ENCODE measurements at places on chromosomes 7 and 10.

DNA sequence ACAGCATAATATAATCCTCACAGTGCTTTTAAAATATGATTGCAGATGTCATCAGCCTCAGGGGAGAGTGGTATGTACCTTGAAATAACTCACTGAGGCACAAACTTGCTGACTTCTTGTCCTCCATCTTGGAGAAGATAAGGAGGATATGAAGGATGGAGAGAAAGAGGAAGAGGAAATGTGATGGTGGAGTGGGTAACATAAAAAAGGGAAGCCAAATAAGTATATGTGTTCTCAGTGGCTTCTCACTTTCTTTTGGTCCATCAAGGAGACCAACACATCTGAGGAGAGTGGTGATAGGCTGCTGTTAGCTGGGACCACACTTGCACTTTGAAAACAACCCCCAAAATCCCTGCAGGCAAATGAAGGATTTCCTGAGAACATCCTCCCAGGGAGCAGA is 21.6 kb upstream of the ZNF37A start:
- no peak for DNase-seq

DNA sequence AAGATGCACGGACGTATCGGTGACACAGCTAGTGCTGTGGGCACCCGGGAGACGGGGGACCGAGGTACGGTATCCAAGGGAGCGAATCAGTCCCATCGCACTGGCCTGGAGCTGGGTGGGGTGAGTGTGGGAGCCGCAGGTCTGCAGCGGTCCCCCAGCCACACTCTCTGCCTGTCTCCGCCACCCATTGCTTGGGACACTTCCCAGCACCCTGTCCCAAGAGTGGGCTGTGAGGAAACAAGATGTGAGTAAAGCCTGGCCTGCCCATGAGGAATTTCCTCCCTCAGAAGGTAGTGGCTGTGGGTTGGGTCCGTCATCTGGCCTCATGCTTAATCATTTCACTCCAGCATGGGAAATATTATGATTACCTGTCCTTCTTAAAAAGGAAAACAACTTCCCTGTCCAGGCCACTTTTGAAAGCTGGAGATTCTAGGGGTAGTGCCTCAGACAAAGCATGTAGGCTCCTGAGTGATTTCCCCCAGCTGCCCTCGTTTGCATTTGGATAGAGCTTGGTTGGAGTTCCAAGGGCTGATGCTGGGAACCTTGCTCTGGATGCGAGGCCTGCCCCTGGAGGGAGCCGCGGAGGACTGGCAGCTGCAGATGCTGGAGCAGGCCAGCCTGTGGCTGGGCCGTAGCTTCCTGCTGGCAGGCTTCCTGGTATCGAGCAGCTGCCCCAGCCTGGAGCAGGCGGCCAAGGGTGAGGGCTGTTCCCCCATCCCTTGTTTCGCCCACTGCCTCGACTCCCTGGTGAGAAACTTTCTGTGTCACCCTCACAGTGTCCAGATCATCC is 6.2 kb upstream of the ACTR3C start:
- no peak for DNase-seq

- DNase-seq, result no peak
Measured at GRCh38 chr7:44703921-44704320, 44.7 kb upstream of the ZMIZ2 start.

DNA sequence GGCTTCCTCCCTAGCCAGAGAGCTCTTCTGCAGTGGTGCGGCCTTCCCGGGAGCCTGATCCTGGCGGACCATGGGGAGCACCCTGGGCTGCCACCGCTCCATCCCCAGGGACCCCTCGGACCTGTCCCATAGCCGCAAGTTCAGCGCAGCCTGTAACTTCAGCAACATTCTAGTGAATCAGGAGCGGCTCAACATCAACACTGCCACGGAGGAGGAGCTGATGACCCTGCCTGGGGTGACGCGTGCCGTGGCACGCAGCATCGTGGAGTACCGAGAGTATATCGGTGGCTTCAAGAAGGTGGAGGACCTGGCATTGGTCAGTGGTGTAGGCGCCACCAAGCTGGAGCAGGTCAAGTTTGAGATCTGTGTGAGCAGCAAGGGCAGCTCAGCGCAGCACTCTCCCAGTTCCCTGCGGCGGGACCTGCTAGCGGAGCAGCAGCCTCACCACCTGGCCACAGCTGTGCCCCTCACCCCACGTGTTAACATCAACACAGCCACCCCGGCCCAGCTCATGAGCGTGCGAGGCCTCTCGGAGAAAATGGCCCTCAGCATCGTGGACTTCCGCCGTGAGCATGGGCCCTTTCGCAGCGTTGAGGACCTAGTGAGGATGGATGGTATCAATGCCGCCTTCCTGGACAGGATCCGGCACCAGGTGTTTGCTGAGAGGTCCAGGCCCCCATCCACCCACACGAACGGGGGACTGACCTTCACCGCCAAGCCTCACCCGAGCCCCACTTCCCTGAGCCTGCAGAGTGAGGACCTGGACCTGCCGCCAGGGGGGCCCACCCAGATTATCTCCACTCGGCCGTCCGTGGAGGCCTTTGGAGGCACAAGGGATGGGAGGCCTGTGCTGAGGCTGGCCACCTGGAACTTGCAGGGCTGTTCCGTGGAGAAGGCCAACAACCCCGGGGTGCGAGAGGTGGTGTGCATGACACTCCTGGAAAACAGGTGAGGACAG is 1.5 kb downstream of the EEPD1 start:
- DNase-seq, result no peak

DNA sequence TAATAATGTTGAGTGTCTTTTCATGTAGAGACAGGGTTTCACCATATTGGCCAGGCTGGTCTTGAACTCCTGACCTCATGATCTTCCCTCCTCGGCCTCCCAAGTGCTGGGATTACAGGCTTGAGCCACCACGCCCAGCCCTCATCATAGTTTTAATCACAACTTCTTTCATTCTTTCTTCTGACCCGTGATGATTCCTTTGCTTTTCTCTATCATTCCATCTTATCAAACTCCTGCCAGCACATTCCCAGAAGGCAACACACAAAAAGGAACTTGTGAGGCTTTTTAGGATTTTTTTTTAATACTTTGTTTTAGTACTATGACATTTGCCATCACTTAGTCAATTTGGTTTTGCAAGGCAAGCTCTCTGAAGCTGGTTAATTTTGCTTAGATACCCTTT is 77.5 kb upstream of the MEOX2 start:
- DNase-seq, result no peak

DNA sequence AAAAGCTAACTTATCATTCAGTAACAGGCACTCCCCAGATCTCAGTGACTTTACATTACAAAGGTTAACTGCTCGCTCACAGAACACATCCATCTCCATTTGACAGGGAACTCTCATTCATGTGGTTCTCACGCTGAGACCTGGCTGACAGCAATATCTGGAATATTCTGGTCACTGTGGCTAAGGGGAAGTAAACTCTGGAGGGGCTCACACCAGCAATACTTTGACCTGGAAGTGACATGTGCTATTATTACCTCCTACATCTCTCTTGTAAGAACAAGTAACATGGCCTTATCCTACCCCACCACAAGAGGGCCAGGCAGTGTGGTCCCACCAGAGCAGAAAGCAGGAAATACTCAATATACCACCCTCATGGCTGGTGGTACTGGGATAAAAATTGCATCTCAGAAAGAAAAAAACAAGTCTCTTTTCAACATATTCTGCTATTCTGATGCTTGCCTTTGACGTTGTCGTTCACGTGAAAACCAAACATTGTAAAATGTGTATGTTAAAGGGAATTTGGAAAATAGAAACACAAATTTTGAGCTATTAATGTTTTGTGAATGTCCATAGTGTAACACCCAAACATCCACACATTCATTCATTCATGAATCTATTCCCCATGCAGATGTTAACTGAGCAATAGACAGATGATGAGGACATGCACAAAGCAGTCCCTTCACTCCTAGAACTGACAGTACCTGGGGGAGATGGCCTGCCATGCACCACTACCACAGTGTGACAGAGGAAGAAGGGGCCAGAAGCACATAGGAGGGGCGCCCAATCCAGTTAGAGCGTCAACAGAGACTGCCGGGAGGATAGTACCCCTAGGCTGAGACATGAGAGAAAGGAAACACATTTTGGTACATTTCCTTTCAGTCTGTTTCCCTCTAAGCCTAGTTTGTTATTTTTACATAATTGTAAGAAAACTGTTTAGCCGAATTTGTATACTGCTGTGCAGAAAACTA is 166.0 kb upstream of the SP4 start:
- DNase-seq, result no peak

- DNase-seq, result no peak
Measured at GRCh38 chr10:132219486-132219885, 32.7 kb downstream of the DPYSL4 start.

DNA sequence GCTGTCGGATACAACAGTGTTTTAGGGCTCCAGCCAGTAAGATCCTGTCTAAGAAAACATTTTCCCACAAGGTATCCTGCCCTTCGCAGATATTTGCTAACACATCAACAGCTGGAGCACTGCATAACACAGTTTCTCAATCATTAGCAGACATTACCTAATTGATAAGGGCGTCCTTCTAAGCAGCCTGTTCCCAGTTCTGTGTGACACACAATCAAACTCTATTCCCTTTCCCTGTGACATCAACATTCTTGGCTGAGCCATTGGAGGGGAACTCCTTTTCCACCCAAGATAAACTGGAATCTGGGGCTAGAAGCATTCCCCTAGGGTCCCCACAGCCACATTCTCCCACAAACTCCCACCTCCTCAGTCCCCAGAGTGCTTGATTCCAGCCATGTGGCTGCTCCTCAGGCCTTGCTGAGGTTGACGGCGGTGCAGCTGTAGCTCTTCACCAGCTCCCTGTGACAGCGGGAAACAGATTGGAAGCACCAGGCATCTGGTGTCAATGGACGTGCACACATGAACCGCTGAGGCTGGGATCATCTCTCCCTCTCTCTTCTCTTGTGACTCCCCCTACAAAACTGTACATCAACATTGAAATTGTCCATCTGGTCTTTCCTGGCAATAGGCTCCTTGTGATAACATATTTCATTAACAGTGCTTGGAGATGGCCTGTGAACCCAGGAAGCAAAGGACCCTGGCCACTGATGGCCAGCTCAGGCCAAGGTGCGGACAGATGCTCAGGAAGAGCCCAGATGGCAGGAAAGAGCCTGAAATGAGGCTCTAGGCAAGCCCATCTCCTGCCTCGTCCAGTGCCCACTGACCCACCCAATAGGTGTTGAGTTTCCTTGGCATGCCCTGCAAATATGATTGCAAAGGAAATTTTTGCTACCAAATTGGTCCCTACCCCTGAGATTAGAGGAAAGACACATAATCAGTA is 131.1 kb upstream of the TBX20 start:
- no peak for DNase-seq

GRCh38 chr7:138245682-138246081 is 169.4 kb downstream of the AKR1D1 start:
- DNase-seq, result no peak

DNA sequence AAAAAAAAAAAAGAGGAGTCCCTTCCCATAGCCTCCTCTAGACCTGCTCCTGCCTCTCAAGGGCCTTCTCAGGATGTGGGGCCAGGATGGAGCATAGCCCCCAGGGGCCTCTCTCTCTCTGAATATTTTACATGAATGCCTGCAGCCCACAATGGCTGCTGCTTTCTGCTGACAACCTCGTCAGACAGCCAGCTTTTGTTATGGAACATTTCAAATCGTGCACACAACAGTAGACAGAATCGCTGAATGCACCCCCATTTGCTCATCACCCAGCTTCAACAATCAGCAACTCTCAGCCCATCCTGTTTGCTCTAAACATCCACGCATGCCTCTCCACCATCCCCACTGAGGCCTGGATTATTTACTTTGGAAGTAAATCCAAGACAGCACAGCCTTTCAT is 5.4 kb downstream of the PLAC9 start:
- DNase-seq, result no peak

DNA sequence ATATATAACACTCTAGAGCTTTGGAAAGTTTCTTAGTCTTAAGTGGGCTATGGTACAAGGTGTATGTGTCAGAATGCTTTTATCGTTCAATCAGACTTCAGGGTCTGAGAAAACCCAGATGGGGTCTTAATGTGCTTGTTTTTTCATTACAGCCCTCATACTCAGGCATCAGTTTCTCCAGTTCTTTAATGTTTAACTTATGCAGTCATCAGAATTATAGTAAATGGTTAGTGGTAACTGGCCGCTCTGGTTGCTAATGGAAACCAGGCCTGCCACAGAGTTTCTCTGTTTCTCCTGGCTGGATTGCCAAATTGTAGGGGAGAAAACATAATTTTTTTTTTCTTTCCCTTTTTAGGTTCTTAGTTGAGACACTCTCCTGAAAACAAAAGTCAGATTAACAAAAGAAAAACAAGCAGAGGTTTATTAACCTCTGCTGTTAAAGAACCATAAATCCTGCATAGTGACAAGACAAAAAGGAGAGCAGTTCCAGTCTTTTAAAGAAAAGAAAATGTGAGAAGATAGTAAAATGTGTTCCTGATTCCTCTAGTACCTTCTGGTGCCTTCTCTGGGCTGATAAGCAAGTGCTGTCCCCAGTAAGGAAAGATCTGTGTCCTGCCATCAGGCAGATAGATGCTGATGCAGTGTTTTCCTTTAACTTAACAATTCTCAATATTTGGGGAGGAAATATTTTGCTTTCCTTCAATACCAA is 21.5 kb upstream of the GHITM start:
- DNase-seq, result no peak

DNA sequence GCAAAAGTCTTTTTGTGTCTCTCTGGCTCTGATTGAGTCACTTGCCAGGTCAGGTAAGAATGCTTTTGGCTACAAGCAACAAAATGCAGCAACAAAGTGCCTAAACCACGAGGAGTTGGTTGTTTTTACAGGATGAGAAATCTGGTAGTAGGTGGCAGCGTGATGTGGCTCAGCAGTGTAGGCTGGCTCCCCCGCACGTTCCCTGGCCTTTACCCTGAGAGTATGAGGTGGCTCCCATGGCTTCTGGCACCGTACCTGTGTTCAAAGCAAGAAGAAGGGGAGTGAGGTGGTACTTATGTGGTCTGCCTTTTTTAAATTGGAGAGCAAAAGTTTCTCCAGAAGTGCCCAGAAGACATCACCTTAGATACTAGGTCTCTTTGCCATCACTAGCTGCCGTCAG is 11.7 kb downstream of the PRKRIP1 start:
- DNase-seq, result no peak
